ENCODE measurements at places on chromosomes 11 and 22.

DNA sequence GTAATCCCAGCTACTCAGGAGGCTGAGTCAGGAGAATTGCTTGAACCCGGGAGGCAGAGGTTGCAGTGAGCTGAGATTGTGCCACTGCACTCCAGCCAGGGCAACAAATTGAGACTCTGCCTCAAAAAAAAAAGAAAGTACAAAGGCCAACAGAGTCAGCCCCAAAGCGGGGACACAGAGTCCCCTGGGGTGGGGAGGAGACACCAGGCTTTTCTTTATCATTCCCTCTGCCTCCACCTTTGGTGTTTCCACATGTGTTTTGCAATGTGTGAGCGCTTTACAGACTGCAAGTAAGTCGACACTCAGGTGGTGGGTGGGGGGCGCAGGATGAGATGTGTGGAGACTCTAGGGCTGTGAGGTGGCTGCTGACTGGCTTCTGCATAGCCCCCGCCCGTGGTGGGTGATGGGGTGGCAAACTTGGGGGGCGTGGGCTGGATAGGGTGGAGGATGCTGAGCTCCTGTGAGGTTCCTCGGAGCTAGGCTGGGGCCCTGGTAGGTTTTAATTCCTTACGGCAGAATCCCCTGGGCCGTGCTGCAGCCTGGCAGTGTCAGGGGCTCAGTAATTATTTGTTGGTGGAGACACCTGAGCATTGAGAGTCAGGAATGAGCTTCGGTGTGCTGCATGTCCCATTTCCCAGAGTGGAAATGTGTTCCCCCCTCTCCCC is 177.2 kb downstream of the CTTN start:
- no peak for DNase-seq

- peak; percentile 69 for DNase-seq
Observed at GRCh38 chr11:118790357-118791110, 430 bp downstream of the DDX6 start.

DNA sequence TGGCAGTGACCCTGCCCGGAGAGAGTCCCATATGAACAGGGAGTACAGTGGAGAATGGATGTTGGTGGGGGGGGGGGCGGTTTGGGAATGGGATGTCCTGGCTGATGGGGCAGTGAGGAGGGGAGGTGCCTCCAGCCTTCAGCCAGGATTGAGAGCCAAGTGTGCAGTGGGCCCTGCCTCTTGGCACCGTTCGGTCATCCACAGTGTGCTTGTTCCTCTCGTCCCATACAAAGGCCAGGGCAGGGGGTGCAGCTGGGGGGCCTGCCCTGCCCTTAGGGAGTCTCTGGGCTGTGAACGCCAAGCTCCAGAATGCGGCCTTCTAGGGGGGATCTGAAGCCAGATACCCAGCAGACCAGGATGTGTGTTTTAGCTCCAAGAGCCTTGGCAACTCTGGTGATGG is 34.0 kb downstream of the KCNC1 start:
- DNase-seq = no peak

DNA sequence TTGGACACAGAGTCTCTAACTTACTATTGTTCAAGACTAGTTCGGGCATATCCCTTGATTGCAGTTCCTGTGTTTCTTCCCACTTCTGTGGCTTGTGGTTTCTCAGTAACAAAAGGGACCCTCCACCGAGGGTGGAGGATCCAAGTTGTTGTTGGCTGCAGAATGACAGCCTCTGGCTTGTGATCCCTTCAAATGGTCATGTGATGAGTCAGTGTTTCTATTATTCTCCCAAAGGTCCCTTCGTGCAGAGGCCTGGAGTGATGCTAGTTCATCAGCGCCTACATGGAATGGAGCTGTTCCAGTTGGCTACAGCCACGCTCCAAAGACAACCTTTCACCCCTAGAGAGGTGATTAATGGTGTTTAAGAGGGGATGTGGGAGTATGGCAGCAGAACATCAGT is 2.6 kb upstream of the VWCE start:
- DNase-seq = peak; percentile 94

GRCh38 chr11:76424891-76425290 is 19.9 kb upstream of the EMSY start:
- DNase-seq = no peak

DNA sequence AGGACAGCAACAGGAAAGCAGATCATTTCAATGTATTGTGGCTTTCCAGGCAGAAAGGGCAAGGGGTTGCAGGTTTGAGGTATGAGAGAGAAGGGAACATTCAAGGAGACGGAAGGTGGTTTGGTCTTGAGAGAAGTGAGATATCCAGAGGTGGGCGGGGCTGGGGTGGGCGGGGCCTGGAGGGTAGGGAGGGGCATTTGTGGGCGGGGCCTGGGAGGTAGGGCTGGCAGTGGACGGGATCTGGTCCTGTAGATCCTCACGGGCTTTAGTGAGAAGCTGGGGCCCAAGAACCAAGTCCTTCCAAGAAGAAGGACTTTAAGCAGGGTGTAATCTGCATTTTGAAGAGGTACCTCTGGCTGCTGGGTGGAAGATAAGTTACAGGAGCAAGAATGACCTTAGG is 199.2 kb downstream of the MN1 start:
- DNase-seq = no peak

GRCh38 chr11:11409901-11410300 is 56.9 kb upstream of the CSNK2A3 start:
- DNase-seq = no peak

DNA sequence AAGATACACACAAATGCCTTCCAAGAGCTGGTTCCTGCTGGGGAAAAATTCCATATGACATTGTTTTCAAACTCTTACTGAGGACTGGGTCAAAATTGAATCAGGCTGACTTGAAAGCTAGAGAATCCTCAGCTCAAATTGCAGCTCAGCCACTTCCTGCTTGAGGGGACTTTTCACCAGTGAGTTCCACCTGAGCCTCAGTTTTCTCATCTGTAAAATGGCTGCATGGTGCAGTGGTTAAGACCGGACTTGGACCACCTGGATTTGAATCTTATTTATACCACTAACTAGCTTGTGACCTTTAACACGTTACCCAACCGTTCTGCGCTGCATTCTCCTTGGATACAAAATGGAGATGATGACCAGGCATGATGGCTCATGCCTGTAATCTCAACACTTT is 69.9 kb upstream of the ASPHD2 start:
- no peak for DNase-seq

GRCh38 chr11:541433-541885 is 4.1 kb downstream of the LRRC56 start:
- DNase-seq = no peak

DNA sequence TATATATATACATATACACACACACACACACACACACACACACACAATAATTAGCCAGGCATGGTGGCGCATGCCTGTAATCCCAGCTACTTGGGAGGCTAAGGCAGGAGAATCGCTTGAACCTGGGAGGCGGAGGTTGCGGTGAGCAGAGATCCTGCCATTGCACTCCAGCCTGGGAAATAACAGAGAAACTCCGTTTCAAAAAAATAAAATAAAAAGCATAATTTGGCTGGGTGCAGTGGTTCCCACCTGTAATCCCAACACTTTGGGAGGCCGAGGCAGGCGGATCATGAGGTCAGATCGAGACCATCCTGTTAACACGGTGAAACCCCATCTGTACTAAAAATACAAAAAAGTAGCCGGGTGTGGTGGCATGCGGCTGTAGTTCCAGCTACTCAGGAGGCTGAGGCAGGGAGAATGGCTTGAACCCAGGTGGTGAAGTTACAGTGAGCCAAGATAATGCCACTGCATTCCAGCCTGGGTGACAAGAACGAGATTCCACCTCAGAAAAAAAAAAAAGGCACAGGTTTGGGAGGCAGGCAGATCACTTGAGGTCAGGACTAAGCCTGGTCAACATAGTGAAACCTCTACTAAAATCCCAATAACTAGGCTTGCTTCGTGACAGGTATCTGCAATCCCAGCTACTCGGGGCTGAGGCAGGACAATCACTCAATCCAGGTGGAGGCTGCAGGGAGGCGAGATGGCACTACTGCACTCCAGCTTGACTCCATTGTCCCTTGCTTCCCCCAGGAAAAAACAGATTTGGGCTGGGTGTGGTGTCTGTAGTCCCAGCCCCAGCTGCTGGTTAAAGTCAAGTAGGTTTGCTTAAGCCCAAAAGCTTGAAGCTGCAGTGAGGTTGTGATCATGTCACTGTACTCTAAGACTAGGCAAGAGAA is 11.8 kb upstream of the WDR74 start:
- DNase-seq = peak; percentile 84

DNA sequence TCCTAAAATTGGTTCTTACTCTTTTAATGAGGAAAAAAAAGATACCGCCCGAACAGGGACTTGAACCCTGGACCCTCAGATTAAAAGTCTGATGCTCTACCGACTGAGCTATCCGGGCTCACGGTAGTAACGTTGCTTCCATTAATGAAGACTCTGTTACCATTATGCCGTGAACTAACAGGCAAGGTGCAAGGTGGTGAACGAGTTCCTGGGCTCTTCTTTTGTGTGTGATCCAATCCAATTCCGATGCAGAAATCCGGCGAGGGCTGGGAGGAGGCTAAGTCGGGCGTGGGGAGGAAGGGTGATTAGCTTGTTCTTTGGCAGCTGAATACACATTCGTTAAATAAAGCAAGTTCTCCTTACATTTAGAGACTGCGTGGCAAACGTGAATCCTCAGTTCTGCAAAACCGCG is 49.0 kb downstream of the OR4D9 start:
- peak; percentile 80 for DNase-seq

DNA sequence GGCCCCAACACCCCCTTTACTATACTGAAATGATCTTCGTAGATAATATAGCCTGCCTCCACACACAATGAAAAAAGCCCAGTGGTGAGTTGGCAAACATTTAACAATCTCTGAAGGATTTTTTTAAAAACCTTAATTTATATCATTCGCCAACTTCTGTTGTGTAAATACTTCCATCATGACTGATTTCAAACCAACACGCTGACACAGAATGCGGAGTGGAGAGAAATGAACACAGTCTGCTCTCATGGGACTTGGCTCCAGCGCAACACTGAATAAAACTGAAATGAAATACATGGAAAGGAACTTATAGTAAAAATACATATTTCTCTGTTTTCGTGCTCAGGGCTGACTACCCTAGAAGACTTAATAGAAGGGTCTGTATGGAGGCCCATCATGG is 61.3 kb upstream of the WNT11 start:
- no peak for DNase-seq

DNA sequence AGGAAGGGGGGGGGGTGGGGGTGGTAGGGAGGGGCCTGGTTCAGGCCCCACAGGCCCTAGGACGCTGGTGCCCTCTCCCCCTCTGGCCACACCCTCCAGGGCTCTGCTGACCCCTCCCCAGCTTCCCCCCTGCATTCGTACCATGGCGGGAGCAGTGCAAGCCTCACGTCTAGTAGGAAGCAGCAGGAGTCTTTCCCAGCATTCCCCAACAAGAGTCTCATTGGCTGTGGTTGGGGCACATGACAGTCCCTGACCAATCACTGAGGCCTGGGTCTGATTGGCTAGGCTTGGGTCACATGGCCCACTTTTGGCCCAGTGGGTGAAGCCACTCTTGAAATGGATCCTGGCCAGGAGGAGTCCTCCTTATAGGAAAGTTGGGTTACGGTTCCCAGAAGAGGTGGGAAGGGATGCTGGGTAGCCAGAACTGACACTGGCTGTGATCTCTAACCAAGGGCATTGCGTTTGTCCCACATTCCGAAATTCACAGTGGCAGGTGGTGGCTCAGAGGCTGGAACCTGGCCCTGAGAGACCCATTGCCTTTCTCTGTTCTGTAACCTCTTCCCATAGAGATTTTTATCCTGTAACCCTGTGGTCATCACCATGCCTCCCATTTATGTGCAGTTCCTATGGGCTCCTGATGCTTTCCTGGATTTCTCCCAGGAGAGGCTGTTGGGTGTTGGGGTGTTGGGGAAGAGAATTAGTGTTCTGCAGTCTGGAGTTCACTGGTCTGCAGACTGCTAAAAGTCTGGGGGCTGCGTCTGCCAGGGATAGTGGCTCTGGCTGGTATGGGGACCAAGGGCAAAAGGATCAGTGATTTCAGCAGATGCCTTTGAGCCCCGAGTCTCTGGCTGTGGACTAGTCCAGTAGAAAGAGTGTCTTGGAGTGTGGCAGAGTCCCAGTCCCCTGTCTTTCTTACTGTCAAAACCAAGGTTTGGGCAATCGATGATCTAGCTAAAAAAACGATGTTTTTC is 58.9 kb upstream of the MYEOV start:
- peak; percentile 31 for DNase-seq

GRCh38 chr22:27314276-27314807 is 487.2 kb downstream of the MN1 start:
- no peak for DNase-seq

DNA sequence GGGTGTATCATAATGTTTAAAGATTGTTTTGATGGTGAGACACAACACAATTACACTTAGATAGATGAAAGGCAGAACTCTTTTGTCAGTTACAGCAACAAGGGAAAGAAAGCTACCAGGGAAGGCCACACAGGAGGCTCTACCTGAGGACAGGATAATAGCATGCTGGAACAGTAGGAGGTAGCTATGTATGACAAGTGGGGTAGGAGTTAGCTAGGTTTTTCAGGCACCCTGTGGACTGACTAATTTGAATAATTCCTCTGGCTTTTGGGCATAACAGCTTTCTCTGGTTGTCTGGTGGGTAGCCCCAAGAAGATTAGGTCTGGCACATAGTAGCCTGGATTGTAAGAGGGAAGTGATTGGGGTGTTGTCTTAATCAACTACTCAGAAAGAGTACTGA is 475.4 kb upstream of the CHORDC1 start:
- DNase-seq = no peak

DNA sequence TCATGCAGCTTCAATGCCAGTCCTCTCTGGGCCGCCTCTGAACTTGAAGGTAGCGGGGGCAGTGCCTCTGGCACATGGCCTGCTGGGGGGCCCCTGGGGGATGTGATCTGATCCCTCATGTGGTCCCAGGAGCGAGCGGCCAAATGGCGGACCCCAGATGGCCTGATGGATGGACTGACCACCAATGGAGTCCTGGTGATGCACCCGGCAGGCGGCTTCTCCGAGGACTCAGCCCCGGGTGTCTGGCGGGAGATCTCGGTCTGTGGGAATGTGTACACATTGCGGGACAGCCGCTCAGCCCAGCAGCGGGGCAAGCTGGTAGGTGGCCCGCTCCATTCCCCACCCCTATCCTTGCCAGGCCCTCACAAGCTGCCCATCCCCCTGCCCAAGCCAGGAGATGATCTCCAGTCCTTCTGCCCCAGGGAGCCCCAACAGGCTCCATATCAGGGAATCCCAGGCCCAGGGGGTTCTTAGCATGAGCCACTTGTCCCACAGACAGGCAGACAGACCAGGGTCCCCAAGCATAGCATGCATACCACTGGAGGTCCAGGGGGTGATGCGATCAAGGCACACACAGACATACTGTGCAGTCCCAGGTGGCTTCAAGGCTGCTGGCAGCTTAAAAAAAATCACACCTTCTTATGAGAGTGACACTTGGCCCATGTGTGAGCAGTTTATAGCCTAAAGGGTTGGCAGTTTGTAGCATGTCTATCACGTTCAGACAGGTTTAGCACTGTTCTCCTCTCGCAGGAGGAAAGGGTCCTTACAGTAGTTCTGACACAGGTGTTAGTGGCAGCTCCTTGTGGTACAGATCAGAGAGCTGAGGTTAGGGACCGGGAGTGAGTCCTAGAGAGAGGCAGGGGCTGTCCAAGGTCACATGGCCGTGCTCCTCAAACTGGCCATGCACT is 6.4 kb upstream of the DPP3 start:
- DNase-seq = no peak
